Smooth muscle cell of trachea (primary cell): ENCODE measurements at places on chromosomes 12 and 14. TPM values are rescaled to one million over a fixed set of nuclear protein-coding genes. Genes with fewer than 3 reads are reported as not detected.

The DNM1L gene
- total RNA-seq, result 55.2 and 78.5 TPM in 2 replicates

The LALBA gene
- not detected in 2 replicates for total RNA-seq

The RERG gene
- not detected in 2 replicates for total RNA-seq

The GPD1 gene
- total RNA-seq, result under 0.01 TPM in 1 of 2 replicates, not detected in the other
